Amniotic epithelial cell (primary cell): ENCODE measurements at places on chromosomes 4 and X.

DNA sequence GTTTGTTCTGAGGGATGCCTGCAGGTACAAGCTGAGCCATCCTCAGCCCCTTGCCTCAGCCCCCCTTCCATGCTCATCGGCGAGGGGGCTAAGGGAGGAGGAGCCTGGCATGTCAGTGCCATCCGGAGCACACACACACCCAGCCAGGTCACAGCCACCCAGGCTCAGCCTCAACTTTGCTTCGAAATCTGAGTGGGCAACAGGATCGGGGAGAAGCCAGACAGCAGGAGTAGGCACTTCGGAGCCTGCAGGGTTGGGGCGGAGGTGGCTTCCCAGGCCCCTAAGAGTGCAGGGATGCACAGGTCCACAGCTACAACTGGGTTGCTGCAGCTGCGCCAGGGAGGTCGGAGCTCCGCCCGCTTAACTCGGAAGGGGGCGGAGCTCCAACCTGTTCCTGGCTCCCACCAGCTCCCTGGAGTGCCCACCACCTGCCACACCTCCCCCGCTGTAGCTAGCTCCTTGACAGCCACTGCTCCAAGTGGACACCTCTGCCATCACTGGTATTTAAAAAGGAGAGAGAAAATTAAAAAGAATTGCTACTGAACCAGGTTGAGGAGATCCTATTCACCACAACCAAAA, 192.9 kb upstream of the GALNT7 start:
- no peak for DNase-seq

- no peak for DNase-seq
Measured at GRCh38 chr4:40055511-40055862, 1.2 kb upstream of the N4BP2 start.

DNA sequence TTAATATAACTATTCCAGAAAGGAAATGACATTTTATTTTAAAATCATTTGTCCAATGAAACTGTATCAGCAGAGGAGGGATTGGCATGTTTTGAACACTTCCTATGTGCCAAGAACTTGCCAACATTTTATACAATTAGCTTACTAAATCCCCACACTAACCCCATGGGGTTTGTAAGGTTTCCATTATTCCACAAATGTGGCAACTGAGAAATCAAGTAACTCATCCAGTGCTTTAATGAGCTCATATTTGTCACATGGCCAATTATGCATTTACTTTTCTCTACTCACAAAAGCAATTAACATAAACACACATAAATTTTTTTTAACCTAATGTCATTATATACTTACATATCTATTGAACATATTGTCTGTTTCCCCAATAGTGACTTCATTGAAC, 37.3 kb downstream of the MANBA start:
- DNase-seq = no peak

DNA sequence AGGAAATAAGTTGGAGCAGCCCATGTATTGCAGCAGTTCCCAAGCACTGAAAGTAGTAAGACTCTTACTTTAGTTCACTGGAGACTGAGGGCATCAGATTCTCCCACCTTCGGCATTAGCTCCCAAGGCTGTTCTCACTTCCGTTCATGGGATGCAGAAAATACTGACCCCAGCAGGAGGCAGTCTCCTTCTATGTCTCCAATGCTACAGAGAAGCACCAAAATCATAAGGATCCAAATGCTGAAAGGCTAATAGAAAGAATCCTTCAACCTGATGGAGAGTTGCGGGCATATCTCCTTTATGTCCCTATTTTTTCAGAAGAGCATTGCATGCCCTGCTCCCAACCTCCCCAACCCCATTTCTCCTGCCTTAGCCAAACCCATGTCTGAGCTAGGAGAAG, 32.4 kb downstream of the ADH7 start:
- no peak for DNase-seq

DNA sequence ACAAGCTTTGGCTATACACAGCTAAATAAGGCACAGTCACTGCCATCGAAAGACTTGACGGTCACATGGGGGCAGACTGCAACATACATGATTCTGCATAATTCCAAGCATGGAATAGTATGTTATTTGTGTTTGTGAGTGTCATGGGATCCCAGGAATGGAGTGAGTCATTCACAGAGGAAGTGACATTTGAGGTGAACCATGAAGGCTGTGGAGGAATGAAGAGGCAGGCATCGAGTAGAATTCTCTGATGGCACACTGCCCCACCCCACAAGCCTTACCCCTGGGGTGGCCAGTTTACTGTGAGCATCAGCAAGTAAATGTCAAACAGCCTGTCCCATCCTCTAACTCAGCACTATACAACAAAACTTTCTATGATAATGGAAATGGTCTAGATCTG, 619.7 kb downstream of the MID1IP1 start:
- DNase-seq = no peak

GRCh38 chrX:110046001-110046400, 43.1 kb downstream of the TMEM164 start:
- peak; percentile 62 for DNase-seq

DNA sequence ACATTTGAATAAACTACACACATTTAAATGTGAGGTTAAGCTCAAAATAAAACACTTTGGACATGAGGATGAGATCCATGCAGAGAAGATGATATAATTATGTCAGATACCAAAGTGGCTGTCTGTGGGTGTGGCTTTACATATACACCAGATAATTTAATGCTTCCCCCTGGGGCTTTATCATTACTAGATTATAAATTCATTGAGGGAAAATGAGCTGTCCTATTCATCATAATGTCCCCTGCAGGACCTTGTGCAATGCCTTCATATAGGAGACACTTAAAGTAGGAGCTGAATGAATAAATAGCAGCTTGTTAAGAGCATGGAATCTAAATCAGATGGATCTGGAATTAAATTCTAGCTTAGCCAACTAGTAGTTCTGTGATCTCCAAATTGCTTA, 49.7 kb downstream of the OTC start:
- DNase-seq = no peak

DNA sequence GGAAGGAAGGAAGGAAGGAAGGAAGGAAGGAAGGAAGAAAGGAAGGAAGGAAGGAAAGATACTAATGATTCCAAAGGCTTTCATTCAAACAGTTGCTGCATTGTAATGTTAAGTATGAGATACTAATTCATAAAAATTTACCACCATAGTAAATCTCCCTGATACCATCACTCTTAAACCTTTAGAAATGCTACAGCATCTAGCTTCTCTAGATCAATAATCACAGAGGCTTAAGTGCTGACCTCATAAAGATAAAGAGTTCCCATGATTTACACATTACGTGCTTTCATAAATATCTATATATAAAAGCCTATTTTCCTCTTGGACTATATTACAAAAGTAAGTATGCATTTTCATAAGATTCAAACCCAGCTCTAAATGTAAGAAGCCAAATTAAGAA, 36.4 kb downstream of the F9 start:
- DNase-seq = peak; percentile 15

DNA sequence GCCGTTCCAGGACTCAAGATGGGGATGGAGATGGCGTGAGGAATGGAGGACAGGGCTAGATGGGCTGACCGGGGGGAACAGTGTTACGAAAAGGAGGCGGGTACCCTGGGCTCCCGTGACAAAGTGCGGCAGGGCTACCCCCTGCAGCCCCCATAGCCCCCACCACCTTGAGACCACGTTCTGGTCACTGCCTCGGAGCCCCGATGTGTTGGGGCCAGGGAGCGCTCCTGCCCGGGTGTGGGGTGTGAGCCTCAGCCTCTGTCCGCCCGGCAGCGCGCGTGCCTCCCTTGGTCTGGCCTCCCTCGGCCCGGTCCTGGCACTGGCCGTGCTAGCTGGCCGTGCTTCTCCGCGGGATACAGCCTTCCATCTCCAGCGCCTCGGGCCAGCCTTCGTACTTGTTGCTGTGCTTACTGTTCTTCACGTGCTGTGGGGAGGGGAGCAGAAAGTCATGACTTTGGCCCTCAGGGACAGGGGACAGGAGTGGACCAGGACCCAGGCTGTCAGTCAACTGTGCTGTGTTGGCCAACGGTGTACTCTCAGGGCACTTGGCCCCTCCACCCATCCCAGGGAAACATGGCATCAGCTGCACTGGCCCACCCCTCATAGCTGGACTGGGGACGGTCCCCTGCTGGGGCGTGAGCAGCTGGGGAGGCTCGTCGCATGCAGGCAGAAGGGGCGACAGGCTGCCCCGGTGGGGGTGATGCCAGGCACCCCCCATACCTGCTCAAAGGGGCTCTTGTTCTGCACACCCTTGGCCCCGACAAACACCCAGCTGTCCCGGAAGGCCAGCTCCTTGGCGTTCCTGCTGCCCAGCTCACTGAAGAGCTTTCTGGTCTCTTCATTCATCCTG, 9.3 kb downstream of the FAM3A start:
- no peak for DNase-seq

- DNase-seq = no peak
Measured at GRCh38 chrX:151004085-151004484, 20.9 kb downstream of the HMGB3 start.

DNA sequence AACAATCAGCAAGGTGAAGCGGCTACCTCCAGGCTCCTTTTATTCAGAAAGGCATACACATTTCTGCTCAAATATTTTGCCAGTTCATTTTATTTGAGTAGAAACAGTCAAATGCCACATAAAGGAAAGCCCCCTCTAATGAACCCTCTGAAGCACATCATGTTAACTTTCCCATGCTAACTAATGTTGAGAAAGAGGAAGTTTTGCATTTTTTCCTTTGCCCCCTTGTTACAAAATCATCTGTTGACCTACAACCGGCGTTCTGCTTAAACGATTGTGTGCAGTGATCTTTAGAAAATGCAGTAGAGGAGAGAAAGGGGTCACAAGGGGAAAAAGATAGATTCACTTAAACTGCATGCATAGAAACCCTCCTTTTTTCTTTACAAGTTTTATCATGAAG, 25.2 kb upstream of the ATXN3L start:
- DNase-seq = no peak

GRCh38 chr4:156815717-156816359, 155.8 kb downstream of the PDGFC start:
- DNase-seq = no peak

- peak; percentile 80 for DNase-seq
Measured at GRCh38 chrX:73577361-73577760, 14.4 kb downstream of the CHIC1 start.

GRCh38 chr4:182325397-182325796, 82.2 kb downstream of the TENM3 start:
- no peak for DNase-seq

DNA sequence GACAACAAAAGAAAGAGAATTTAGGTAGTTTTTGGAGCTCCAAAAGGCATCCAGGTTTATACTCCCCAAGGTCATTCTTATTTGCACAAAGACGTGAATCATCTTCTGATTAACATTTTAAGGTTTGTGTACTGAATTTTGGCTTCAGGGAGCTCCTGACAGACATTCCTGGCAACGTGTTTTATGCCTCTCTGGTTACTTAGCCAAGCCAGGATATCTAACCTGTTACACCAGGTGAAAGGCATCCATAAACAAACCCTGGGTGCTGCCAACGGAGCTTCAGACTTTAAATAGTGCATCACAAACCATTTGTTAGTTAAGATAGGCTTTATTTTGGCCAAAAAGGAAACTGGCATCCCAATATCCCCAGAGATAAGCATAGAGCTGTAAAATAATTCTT, 997.3 kb downstream of the ARAP2 start:
- no peak for DNase-seq

GRCh38 chrX:94831364-94831763, 1157.4 kb downstream of the FAM133A start:
- DNase-seq = peak; percentile 1

DNA sequence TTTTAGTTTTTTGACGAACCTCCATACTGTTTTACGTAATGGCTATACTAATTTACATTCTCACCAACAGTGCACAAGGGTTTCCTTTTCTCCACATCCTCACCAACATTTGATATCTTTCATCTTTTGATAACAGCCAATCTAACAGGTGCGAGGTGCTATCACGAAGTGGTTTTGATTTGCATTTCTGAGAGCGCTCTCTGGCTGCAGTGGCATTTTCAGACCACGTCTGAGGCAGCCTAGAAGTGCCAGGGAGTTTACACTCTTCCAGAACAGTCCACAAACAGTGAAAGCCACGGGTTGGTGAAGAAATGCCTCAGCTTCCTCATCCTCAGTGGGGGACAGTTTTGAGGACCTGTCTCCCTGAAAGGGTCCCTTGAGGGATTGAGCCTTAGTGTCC, 471.0 kb downstream of the BCOR start:
- no peak for DNase-seq

- peak; percentile 56 for DNase-seq
Measured at GRCh38 chr4:110294165-110294564, 95.8 kb upstream of the ELOVL6 start.

DNA sequence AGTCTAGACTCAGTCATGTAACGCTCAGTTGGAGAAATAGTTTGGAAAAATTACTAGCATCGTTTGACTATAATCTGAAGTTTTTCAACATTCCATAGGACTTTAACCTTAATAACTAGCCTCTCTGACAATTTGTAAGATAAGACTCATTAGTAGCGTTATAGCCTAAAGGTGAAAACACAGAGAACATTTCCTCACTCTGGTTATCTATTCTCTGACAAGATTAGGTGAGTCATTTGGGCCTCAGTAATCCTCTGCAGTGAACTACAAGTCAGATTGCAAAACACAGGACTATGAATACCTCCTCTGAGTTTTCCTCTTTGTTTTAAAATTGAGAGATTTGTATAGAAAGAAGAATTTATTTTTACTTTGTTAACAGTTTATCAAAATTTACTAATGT, 31.8 kb upstream of the PDLIM5 start:
- peak; percentile 97 for DNase-seq
